ENCODE measurements at places on chromosomes 5 and 9.

- no peak for DNase-seq
Measured at GRCh38 chr5:78328585-78329173, 31.7 kb upstream of the SCAMP1 start.

- DNase-seq = no peak
Measured at GRCh38 chr9:5622016-5622415, 6.9 kb upstream of the RIC1 start.

- no peak for DNase-seq
Measured at GRCh38 chr5:1118231-1118698, 6.4 kb upstream of the SLC12A7 start.

DNA sequence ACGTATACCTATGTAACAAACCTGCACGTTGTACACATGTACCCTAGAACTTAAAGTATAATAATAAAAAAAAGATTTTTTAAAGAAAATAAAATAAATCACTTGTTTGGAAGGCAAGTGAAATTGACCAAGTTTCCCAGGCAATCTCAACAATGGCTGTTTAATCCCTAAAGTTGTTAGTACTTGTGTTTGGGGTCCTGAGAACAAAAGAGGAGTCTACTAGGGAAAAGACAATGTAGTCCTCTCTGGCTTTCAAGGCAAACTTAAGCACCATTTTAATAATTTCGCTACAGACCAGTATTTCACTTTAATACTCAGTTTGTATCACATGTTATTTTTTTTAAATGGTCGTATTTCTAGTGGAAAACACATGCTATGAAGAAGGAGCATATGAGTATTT, 14.2 kb downstream of the CEMIP2 start:
- DNase-seq = no peak

- DNase-seq = no peak
Measured at GRCh38 chr9:97307091-97307490, 368 bp upstream of the CCDC180 start.

DNA sequence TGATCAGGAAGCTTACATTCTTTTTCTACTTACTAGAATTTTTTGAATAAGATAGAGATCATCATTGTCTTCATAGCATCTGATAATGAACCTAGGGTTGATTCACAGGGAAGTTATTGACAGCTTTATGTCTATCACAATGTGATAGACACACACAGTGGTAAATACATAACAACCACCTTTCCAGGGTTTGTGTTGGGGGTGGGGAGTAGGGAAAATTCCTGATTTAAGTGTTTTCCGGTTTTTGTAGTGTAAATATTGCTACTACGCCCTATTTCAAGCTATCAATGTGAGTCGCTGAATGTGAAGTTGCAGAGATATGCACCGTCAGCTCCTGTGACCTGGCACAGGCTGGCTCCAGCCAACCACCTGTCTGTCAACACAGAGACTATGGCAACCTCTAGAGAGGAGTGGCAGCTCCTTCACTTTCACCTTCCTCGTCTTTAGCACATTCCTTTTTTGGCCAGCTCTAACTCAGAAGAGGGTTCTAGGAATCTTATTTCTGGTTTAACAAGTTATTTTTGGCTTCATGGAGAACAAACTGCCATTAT, 224.9 kb downstream of the MAT2B start:
- DNase-seq = no peak

- DNase-seq = no peak
Measured at GRCh38 chr5:178404987-178405386, 172.4 kb upstream of the PHYKPL start.

DNA sequence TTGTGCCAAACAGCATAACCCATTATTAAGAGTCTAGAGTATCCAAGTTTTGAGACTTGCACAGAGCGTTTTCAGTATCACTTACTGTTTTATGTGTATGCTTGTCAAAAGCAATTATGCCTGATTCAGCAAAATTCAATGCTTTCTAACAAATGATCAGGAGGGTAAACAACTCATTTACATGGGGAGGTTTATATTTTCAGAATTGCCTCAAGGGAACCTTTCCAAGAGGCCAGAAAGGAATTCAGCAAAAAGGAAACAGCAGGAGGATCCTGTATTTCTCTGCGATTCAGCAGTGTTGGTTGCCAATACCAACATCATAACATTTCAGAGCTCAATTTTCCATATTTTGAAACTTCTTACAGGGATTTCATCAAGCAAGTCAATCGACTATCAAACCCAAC, 69.3 kb upstream of the DAB2 start:
- DNase-seq = no peak

GRCh38 chr9:105204416-105204815, 40.0 kb upstream of the SLC44A1 start:
- no peak for DNase-seq

DNA sequence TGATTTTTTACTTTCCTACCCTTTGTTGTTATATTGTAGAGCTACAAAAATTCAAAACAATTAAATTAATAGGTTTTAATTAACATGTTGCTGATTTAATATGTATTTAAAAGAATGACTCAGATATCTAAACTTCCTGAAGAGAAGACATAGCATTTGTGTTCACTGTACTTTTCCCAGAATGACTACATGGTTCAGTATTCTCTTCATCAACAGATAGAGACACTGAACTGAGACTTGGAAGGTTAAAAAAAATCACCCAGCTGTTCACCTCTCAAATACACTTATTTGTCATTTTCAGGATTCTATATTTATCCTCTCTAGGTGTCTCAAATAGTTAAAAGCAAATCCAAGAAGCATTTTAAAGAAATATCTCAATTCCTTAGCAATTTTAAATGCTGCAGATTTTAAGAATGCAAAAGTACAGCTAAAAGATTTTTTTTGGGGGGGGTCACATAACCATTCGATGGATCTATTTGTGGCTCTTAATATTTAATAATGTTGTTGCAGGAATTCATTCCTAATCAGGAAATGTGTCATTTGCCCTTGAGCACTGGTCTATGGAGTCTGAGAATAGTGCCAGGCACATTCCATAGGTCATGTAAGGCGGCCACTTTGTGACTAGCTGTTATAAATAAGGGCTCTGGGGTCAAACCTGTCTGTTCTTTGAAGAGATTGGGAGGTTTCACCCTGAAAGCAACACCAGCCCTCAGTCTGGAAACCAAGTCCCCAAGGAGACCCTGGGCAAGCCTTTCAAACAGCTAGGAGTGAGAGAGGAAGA, 463.1 kb downstream of the NR2F1-AS1 start:
- no peak for DNase-seq

- no peak for DNase-seq
Measured at GRCh38 chr9:108056084-108056804, 566.7 kb upstream of the KLF4 start.

DNA sequence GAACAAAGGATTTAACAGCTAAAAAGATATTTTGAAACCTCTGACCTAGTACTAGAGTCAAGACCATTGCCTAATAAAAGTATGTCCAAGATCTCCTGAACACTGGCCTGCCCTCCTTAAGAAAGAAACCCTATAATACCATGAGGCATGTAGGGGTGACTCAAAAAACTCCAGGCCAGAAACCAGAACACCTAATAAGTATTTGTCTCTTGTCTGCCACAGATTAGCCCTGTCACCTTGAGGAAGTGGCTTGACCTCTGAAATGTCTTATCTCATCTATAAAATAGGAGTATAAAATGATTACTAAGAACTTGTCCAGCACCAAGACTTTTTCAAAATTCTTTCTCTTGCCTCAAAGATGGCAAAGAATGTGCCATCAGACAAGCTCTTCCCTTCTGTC, 125.5 kb upstream of the RASGRF2 start:
- DNase-seq = no peak

DNA sequence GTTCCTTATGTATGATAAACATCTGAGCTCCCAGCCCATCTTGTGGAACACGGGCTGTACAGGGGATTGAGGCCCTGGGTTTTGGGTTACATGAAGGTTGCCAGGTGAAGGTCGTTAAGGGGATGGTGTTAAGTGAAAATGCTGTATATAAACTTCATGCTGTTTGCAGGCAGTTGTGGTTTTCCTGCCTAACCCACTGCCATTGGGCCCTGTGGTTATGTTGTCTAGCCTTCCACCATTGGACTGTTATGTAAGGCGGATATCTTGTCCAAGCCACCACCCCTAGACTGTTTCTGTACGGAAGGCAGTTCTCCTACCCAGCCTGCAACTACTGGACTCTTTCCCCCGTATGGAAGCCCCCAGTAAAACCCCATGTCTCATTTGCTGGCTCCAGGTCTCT, 246.1 kb downstream of the KIF4B start:
- no peak for DNase-seq

GRCh38 chr5:39017504-39017903, 56.7 kb downstream of the RICTOR start:
- no peak for DNase-seq

GRCh38 chr5:171650597-171650996, 135.0 kb upstream of the SMIM23 start:
- DNase-seq = no peak

DNA sequence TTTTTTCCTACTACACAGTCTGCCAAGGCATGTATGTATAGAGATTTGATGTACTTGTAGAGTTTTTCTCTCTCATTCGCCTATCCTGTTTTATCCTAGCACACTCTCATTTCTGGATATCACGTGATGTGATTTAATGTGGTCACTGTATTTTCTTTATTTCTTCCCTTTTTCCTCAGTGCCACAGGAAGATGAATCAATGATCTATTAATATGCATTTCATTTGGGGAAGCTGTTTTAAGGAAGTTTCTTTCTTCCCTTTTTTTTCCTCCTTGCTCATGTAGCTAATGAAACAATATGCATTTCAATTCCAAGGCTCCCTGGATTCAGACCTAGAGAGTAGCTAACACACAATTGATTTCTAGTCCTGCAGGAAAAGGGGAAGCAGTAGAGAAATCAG, 506.3 kb upstream of the WWC1 start:
- peak; percentile 37 for DNase-seq

- no peak for DNase-seq
Measured at GRCh38 chr9:121388140-121388905, 18.3 kb upstream of the STOM start.

- no peak for DNase-seq
Measured at GRCh38 chr5:90558344-90559192, at the start of gene ADGRV1. Gene ADGRV1, plus strand, starts transcription at chr5:90558797. Its CDS starts 99 bp downstream, at chr5:90558896.

GRCh38 chr5:94028001-94028400, 286.6 kb upstream of the POU5F2 start:
- no peak for DNase-seq

GRCh38 chr5:36982146-36982545, 105.6 kb downstream of the NIPBL start:
- DNase-seq = no peak

- no peak for DNase-seq
Measured at GRCh38 chr5:31944684-31945445, 229.3 kb downstream of the GOLPH3 start.

GRCh38 chr5:180142824-180143610, 66.0 kb downstream of the RASGEF1C start:
- no peak for DNase-seq

- peak; percentile 70 for DNase-seq
Measured at GRCh38 chr9:125889476-125890419, 142.6 kb downstream of the PBX3 start.

GRCh38 chr5:144189800-144190429, 19.2 kb downstream of the KCTD16 start:
- peak; percentile 89 for DNase-seq

DNA sequence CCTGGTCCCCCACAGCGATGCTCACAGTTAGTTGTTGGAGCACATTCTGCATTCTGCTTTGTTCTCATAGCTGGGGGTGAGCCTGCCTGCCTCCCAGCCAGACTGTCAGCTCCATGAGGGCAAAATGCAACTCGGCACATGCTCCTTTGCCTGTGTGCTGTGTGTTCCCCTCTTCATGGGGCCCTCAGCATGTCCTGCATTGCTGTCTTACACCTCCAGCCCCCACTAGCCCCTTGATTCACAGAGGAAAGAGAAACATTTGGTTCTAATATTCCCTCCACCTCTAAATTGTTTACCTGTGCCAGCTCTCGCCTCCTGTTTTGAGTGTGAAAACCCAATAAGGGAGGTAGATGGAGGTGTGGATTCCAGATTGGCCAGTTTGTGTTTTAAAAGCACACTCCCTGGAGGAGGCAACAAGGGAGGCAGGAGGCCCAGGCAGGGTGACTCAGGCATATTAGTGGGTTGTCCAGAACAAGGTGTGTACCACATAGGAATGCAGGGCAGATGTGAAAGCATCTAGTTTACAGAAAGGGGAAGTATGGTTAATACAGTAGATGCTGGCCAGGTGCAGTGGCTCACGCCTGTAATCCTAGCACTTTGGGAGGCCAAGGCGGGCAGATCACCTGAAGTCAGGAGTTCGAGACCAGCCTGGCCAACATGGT, 224.6 kb downstream of the AGTPBP1 start:
- DNase-seq = no peak

GRCh38 chr9:97980479-97980803, 2.7 kb upstream of the ANP32B start:
- no peak for DNase-seq

DNA sequence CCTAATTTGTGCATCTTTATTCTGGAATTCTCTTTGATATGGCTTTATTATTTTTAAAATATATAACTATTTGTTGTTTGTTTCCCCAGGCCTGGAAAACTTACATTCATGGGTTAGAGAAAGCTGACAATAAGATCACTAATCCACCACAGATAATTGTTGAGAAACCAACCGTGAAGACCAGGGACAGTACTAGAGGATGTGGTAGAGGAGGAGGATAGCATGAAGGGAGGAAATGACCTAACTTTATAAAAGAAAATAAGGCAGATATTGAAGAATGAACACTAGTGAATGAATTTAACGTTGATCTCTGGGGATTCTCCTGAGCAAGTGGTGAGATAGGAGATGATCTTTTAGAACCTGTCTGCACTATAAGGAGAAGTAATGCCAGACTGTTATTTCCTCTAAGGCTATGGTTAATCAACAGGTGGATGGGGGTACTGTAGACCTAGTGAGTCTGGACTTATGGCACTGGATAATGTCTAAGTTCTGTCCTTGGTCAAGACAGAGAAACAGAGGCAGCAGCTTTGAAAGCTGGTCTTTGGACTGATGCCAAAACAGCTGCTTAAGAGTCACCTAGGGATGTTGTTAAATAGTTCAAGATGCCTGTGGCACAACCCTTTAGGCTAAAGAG, 52.4 kb downstream of the NREP start:
- peak; percentile 33 for DNase-seq

DNA sequence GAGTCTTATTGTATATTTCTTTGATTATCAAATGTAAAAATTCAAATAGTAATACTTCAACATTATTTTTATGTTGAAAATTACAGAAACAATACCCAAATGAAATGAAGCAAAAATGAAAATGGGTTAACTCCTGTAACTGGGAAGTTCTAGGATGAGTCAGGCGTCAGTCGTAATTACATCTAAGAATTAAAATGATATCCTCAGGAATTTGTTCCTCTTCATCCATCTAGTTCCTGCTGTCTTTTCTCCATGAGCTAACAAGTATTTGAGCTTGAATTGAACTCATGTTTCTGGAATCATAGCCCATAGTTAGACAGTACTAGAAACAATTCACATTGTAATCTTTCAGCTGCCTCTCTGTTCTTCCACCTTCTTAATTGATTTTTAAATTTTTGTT, 568.3 kb upstream of the TLE4 start:
- no peak for DNase-seq

- no peak for DNase-seq
Measured at GRCh38 chr9:89753472-89754055, 148.8 kb downstream of the GADD45G start.

- DNase-seq = no peak
Measured at GRCh38 chr5:176350416-176350815, 11.1 kb downstream of the KIAA1191 start.

- DNase-seq = no peak
Measured at GRCh38 chr9:136057236-136058081, 37.6 kb downstream of the NACC2 start.

GRCh38 chr9:79665369-79665768, 93.6 kb downstream of the TLE4 start:
- DNase-seq = no peak

- no peak for DNase-seq
Measured at GRCh38 chr9:69190863-69191181, 16.7 kb downstream of the TJP2 start.

- no peak for DNase-seq
Measured at GRCh38 chr9:36099718-36100117, 36.8 kb upstream of the GLIPR2 start.
